ENCODE measurements at places on chromosomes 7 and 10.

GRCh38 chr7:80312139-80312661 is 177.6 kb downstream of the GNAI1 start:
- peak; percentile 5 for DNase-seq

DNA sequence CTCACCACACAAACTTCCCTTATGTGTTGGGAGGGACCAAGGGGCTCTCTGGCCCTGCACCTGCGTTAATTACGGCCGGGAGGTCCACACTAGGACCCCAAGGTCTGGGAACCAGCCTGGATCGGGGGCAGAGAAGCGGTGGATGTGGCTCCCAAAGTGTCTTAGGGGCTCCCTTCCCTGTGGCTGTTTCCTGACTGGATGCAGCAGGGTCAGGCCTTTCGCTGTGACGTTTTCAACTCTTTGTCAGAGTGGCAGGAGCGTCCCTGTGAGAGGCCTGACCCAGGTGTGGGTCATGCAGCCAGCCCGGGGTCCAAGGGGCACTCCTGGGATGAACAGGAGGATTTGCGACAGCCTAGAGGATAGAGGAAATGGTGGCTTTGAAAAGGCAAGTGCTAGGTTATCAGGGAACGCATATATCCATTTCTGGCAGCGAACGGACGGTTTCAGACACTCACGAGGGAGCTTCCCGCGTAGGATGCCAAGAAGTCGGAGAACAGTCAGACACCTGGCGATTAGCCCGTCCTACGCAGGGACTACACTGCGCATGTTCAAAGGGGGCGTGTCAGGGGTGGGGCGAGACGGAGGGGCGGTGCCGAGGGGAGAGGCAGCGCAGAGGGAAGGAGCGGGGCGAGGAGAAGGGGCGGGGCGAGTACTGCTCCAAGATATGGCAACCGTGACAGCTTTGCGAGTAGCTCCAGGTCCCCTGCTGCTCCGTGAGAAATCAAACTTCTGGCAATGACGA is 46.2 kb upstream of the ZNF716 start:
- DNase-seq: no peak

- DNase-seq: no peak
These were observed 173.4 kb downstream of the RNF216 start for GRCh38 chr7:5607951-5608656.

DNA sequence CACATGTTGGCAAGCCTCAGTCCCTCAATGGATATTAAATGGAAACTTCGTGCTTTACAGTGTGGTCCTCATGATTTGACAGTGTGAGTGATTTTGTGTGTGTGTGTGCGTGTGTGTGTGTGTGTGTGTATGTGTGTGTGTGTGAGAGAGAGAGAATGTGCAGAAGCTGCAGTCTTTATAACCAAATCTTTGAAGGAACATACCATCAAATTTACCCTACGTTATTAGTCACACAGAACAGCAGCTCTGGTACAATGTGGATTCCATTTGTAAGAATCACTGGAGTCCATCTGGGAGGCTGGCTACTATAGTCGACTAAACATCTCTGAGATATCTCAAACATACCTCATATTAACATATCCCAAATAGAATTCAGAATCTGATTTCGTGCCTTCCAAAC is 928.0 kb upstream of the POT1 start:
- DNase-seq: no peak

GRCh38 chr7:127409629-127410028 is 17.1 kb upstream of the ZNF800 start:
- DNase-seq: no peak

GRCh38 chr7:29490094-29490607 is 73.5 kb upstream of the PRR15 start:
- no peak for DNase-seq

GRCh38 chr7:44787041-44787440 is 9.4 kb upstream of the PPIA start:
- DNase-seq: no peak

- DNase-seq: no peak
These were observed 330.7 kb downstream of the ELMO1 start for GRCh38 chr7:37118004-37118403.

GRCh38 chr10:113438652-113439051 is 114.2 kb upstream of the HABP2 start:
- DNase-seq: no peak

GRCh38 chr10:126042906-126043305 is 146.5 kb downstream of the FANK1 start:
- DNase-seq: peak; percentile 13

DNA sequence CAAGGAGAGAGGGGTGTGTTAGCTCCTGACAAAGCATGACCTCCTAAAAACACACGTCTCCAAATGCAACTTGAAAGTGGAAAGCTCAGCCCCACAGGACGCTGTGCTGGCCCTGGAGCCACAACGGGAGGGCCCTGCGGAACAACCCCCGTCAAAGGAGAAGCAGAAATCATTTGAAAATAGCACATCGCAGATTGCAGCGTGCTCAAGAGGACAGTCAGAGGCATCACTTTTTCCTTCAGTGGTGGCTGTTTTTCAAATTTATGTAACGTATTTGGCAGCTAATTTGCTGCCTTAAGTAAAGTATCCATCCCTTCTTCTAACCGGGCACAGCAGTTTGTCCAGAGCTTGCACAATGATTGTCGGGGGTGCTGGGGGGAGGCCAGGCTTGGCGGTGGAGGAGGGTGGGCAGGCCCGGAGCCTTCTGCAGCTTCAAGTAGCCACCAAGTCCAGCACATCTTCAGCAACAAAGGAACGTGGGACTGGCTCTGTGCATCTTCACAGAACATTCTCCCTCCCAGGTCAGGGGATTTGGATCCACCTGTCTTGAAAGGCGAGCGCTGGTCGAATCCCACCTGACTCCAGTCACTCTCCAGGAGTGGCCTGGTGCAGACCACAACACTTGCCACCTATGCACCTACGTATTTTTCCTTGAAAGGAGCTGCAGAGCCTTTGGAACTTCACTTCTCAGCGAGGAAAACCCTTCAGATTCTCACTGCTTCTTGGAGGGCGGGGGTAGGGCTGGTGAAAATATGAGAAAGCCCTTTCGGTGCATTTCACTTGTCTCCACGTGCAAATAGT is 346.3 kb downstream of the DNAJB6 start:
- DNase-seq: no peak

- DNase-seq: peak; percentile 70
These were observed at the start of gene TSPAN33 for GRCh38 chr7:129144095-129144833. Gene TSPAN33, plus strand, starts transcription at chr7:129144707. Its CDS starts 274 bp downstream, at chr7:129144981.

GRCh38 chr7:77235276-77235675 is 35.7 kb upstream of the FGL2 start:
- no peak for DNase-seq

DNA sequence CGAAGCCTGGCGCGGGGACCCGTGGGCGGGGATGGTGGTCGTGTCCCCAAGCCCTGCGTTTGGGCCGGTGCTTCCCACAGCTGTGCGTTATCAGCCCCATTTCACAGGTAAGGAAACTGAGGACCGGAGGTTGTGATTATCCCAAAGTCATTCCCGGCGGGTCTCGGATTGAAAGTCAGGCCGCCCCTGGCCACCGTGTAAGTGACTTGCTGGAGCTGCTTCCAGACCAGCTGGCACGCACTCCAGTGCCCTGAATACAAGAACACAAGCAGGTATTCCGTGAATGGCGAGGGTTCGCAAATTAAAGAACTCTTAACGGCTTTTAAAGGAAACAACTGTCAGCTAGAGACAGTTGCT is 675 bp upstream of the ATE1 start:
- peak; percentile 15 for DNase-seq

- no peak for DNase-seq
These were observed 237.3 kb downstream of the AHR start for GRCh38 chr7:17535776-17536175.

GRCh38 chr10:118792526-118792925 is 37.8 kb upstream of the CACUL1 start:
- DNase-seq: peak; percentile 16

DNA sequence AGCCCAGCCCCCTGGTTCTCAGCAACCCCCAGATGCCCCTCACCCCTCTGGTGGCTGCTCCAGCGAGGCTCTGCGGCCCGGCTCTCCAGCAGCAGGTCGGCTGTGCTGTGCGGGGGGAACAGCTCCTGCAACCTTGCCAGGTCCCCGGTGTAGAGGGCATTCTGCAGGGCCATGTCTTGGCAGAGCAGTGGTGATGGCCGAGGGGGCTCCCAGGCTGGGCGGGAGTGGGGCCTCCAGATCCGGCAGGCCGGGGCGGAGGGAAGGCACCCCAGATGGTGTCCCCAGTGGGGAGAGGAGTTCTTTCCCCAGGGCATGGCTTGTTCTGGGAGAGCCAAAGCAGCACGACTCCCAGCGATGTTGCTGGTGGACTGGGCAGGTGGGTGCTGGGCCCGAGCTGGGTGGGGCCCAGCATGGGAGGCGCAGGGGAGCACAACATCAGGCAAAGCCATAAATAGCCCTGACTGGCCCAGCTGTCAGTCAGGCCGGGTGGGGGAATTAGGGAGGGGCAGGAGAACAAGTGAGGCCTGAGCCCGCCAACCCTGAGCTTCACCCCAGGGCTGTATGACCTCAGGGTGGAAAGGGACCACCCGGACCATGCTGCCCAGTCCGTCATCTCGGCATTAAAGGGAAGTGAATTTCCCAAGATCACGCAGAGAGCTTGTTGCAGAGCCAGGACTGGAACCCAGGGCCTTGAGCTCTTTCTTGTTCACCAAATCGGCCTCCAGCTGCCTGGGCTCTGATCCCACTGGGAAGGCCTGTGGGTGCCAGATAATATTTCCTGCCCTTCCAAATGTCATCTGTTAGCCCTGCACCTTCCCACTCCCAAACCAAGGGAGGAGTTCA is 580 bp upstream of the ASB10 start:
- no peak for DNase-seq

GRCh38 chr10:114859222-114859621 is 37.6 kb downstream of the FHIP2A start:
- no peak for DNase-seq

DNA sequence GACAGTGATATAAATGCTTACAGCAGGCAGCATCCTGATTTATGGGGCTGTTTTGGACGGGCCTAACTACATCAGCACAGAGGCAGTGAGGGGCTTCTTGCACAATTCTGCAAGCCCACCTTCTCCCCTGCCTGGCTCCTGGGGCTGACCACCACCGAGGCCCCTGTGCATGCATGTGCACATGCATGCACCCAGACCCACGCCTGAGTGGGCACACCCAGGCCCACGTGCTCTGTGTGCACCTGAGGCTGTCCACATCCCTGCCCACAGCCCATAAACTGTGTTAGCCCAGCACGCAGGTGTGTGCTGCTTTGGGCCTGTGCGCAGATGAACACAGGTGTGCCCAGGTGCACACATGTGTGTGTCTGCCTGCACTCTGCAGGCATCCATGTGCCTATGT is 40.0 kb downstream of the ZMIZ1 start:
- DNase-seq: no peak

GRCh38 chr10:110263164-110263563 is 41.6 kb downstream of the SMNDC1 start:
- no peak for DNase-seq

GRCh38 chr7:93728292-93728691 is 153.8 kb upstream of the CALCR start:
- no peak for DNase-seq

DNA sequence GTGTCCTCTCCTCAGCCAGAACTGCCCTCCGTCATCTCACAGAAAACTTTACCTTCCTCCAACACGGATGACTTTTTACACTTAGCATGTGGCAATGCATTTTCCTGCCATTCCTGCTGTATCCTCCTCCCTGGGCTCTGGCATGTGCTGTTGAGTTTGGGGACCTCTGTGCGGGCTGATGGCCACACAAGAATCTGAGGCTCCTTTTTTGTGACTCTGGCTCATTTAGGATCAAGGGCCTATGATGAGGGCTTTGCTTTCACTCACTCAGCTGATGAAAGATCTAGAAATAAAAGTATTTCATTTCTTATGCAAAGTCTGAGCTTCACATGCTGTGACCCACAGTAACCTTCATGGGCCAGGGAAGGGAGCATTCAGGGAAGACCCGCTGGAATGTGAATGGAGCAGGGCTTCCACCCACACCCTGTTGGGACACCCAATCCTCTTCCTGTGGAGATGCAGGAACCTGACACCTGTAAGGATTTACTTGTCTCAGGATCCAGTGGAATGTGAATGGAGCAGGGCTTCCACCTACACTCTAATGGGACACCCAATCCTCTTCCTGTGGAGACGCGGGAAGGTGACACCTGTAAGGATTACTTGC is 500.3 kb upstream of the MKI67 start:
- no peak for DNase-seq

DNA sequence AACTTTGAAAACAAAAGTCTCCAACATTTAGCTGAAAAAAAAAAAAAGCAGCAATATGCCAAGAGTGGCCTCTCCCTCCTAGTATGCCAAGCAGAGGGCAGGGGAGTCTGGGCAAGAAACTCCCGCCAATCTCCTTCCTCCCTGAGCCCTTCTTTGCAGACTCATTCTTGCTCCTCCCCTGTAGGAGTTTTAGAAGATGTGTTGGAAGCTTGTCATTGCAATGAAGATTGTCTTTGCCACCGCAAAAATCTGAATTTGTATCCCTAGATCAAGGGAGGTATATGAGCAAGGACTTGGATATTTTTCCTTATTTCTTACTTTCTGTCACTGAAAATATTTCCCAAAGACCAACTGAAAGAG is 2.6 kb upstream of the TNS3 start:
- no peak for DNase-seq

DNA sequence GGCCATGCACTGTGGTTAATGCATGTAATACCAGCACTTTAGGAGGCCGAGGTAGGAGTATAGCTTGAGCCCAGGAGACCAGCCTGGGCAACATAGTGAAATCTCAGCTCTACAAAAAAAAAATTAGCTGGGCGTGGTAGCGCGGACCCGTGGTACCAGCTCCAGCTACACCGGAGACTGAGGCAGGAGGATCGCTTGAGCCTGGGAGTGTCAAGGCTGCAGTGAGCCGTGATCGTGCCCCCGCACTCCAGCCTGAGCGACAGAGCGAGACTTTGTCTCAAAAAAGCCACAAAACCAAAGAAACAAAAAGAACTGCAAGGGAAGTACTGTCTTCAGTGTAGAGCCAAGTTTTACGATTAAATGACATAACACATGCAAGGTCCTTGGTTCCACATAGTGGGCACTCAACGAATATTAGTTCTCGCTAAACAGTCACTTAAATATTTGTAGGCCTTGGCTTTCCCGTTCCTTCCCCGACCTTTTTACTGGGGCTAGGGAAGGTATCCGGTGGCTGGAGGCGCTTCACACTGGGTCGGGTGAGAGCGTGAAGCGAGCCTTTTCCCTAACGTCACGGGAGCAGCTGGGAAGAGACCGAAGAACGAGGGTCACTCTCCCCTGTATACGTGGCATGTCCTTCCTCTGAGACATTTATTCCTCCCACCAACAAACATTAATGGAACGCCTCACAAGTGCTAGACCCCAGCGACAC is 993 bp upstream of the SND1 start:
- DNase-seq: peak; percentile 29

DNA sequence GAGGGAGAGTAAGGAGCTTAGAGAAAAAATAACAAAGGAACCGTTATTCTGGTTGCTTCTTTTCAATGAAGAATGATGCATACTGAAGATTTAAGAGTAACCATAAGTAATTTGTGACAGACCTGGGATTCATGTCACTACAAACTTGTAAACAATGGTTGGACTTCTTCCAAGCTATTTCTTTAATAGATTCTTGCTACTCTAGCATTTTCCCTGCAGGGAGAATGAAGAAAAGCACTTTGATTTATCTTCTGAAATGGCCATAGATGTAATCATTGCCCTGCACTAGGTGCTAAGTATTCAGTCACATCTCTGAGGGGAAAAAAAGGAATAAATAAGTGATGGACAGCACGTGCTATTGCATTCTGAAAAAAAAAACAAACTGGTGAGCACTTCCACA is 606.6 kb upstream of the LRRN3 start:
- no peak for DNase-seq
